MV-4-11 (cell line): ENCODE measurements at places on chromosomes 11 and 22.

DNA sequence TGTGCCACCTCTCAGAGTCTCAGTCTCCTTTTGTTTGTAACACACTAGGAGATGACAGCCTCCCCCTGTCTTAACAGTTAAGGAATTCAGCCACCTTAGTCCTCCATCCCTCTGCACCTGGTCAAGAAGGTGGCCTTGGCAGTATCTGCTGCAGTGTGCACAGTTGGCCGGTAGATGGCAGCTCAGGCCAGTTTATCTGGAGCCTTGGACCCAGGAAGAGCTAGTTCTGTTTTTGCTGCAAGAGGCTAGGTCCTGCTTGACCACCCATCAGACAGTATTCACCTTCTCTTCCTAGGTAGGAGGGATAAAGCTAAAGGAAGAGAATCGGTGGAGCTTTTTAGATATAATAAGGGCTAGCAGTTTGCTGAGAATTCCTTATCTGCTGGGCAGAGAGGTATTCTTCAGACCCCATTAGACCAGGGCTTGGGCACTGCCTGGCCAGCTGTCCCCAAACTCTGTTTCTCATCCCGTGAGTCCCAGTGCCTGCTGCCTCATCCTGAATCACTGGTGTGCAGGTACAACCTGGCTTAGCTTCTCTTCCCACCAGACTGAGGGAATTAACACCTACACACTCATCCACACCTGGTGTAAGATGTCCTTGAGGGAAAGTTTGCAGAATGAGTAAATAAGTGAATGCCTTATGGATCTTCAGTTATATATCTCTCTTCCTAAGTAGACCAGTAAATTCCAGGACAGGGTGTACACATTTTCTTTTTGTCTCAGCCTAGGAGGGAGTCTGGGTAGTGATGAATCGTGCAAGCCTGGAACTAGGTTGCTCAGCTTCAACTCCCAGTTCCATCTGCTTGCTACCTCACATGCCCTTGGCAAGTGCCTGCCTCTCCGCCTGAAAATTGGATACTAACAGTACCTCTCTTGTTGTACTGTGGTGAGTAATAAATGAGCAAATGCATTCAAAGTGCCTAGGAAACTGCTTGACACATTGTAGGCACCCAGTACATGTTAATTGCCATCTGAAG lies 70.8 kb upstream of the NARS2 start:
- peak; percentile 41 for DNase-seq

GRCh38 chr11:134074766-134075165 lies 5.9 kb downstream of the JAM3 start:
- no peak for DNase-seq

DNA sequence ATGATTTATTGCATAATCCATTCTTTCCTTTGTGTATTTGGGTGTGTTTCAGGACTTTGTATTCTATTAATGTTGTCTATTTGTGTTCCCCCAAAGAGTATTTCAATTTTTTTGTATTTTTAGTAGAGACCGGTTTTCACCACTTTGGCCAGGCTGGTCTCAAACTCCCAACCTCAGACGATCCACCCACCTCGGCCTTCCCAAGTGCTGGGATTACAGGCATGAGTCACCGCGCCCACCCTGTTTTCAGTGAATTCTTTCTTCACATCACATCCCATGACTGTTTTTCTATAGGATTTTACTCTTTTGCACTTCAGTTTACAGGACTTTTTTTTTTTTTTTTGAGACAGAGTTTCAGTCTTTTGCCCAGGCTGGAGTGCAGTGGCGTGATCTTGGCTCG lies 46.3 kb downstream of the RBX1 start:
- DNase-seq, result no peak

- DNase-seq, result peak; percentile 90
These were observed 33.1 kb downstream of the TNRC6B start for GRCh38 chr22:40210818-40211217.

GRCh38 chr22:46362203-46362933 lies 26.9 kb downstream of the TRMU start:
- DNase-seq, result no peak

DNA sequence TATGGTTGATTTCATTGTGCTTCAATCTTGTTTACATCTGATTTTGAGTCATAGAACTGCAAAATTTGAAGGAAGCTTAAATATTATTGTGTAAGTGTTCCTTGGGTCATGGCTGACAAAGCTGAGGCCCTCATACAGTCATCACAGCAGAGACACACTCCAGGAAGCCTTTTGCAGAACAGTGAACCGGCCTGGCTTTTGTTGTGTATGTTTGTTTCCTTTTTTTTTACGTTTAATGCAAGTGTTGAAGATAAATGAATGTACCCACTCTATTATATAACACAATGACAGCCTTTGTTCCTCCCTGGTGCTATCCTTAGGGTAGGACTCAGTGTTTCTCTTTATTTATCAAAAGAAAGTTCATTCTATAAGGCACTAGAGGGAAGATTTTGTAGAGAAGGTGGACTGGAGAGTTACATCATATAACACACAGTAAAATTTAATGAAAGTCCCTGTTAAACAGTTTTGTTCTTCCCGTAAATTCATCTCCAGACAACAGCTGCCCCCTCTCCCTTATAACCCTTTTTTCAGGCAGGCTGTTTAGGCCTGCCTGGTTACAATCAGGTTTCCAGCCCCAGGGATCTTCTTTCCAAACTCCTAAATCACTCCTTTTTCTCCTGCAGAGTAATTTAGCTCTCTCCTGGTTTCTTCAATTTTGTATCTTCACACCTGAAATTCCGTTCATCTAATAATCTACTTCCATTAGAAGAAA lies 34.3 kb upstream of the CSTF3 start:
- peak; percentile 80 for DNase-seq

DNA sequence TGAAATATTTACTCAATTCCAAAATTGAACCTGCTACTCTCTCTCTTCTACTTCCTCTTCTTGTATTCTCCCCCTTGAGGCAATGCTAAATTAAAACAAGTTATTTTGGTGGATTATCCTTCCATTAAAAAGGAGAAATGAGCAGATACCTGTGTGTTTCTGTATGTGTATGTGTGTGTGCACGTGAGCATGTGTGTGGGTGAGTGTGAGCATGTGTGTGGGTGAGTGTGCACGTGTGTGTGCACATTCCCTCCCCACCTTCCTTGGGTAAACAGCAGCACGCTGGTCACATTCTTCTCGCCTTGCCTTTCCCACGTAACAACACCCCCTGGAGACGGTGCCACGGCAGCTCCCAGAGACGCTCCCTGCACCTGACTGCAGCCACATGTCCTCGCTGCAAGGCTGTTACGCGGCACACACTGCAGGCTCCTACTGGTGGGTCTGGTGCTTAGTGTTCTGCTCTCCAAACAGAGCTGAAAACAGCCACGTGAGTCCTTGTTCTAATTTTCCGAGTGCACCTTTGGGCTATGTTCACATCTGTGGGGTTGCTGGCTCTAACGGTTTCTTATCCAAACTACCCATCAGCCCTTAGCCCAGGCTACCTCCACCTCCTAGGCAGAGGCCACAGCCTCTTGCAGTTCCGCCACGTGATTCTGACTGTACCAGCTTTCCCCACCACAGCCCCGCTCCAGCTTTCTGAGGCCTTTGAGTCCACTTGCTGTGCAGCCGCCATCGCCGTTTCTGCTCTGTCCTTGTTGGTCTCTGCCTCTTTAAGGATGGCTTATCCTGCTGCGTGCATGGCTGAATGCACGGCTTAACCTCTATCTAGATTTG lies 123.4 kb downstream of the CTTN start:
- DNase-seq, result peak; percentile 30

DNA sequence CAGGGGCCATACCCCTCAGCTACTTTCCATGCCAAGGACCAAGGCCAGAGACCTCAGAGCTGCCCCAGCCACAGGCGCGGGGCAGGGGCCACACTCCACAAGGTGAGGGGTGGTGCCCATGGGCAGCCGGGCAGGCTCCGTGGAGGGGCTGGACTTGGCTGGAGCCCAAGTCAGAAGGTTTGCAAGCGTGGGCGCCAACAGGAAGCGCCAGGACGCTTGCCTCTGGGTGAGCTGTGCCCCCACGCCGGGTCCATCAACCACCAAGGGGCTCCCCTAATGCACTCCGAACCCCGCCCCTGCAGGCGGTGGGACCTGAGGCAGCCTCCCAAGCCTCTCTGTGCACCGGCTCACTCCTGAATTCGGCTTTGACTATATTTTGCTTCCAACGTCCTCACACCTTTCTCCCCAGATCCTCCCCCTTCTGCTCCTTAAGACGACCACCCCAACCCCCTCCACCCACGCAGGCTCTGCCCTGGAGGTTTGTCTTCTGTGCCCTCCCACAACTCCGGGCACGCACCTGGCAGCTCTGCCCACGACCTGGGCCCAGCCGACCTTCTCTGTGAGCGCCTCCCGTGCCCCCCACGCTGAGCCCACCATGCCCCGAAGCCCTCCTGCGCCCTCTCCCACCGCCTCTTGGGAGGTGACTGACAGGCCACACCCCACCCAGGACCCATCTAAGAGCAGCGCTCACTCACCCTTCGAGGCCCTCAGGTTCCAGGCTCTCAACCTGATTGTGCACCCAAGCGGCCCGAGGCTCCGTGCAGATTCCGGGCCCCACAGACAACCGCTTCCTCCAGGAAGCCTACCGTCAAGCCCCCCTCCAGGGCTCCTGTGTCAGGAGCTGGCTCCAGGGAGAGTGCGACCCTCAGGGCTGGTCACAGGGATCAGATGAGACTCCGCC lies 2.6 kb upstream of the PKP3 start:
- no peak for DNase-seq

DNA sequence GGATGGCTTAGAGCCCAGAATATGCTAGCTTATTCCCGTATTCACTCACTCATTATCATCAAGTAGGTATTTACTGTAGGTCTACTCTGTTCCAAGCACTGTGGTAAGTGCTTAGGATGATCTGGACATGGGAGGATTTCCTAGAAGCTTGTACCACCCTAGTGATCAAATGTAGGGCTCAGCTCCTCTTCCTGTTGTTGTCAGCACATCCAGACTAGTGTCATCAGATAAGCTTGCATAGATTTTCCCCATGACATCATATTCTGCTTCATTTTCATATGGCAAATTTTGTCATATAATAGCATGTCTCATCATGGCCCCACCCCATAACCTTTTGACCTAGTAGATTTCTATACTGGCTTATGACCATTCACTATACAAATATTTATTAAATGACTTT lies 19.3 kb upstream of the NUCB2 start:
- no peak for DNase-seq

- DNase-seq, result peak; percentile 28
These were observed at the start of gene MTFP1 for GRCh38 chr22:30425616-30426387. Gene MTFP1 (plus strand): TSS chr22:30425768. CDS start chr22:30425880, 112 bp downstream.

DNA sequence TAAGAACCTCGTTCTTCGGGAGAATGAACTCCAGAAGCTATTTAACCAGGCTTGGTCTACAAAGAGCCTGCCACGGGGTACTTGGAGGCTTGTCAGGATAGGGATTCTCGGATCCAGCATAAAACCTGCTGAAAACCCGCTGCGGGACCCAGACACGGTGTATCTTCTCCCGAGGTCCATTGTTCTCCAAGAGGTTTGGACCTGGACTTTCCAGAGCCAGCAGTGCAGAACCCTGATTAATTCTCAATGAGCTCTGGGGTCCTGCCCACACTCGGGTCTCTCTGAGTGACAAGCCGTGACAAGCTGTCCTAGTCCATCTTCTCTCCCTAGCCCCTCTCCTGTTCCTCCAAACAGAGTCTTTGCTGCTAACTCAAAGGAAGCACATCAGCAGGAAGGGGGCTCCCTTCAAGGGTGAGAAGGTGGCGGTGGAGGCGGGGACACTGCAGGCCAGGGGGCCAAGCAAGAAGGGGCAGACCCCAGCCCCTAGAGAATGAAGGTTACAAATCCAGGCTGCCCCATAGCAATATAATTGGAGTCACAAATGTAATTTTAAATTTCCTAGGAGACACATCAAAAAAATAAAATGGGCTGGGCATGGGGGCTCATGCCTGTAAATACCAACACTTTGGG lies 12.2 kb downstream of the SHANK2 start:
- DNase-seq, result no peak

DNA sequence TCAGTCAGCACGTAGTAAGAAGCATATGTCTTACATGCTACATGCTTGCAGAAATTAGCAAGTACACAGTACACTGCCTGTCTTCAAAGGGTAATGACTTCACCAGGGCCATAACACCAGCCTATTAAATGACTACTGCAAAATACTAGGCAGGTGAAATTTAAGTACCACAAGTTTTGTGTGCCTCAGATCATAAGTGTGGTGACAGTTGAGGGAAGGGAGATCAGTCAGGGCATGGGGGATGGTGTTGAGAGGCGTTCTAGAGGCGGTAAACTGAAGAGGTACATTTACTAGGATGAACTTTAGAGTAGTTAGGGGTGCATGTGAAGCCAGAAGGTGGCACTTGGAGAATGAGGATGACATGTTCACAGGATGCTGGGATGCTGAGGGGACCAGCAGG lies 22.0 kb downstream of the AMOTL1 start:
- DNase-seq, result no peak

GRCh38 chr11:132035766-132036165 lies 665.4 kb downstream of the NTM start:
- DNase-seq, result no peak

GRCh38 chr11:109789901-109790300 lies 303.3 kb upstream of the ZC3H12C start:
- no peak for DNase-seq

GRCh38 chr11:45655831-45656230 lies 9.6 kb downstream of the CHST1 start:
- DNase-seq, result no peak

- DNase-seq, result no peak
These were observed 457.2 kb upstream of the CADM1 start for GRCh38 chr11:115961159-115962003.

- no peak for DNase-seq
These were observed 11.3 kb downstream of the ABTB2 start for GRCh38 chr11:34346551-34346950.

- no peak for DNase-seq
These were observed 12.2 kb upstream of the CARS1 start for GRCh38 chr11:3069425-3069824.

GRCh38 chr22:20196094-20196842 lies 45.4 kb upstream of the CCDC188 start:
- DNase-seq, result no peak

- peak; percentile 2 for DNase-seq
These were observed 2.0 kb downstream of the ARHGAP32 start for GRCh38 chr11:129190087-129190486.

DNA sequence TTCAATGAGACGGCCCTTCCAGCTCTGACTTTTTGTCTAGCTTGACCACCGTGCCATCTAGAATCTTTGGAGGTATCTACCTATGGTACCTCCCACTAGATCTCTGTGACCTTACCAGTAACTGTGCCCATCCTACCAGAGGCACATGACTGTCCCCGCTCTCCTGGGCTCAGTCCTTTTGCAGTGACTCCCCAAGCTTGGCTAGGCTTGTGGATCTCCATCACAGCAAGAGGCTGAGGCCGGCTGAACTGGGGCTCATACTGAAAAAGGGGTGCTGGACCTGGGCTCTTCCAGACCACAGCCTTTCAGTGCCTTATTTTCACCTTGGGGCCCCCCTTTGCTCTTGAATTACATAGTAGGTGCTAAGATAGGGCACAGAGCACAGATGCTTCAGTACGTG lies 27.3 kb downstream of the RELT start:
- DNase-seq, result no peak
